ENCODE measurements at places on chromosomes 6 and 20. TPM values are rescaled to one million over a fixed set of nuclear protein-coding genes. Genes with fewer than 3 reads are reported as not detected.

DNA sequence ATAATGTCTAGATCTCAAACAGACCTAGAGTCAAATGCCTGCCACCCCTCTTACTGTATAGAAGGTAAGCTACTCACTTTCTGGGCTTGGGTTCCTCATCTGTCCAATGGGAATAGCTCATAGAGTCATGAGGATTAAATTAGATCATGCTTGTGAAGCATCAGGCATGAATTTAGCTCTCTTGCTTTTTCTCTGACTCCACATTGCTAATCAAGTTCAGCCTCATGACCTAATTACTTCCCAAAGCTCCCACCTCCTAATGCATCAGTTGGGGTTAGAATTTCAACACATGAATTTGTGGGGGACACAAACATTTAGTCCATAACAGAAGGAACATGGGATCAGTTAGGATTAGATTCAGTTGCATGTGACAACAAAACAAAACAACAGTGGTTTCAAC, 4.6 kb upstream of the DDX27 start:
- DNase-seq, result no peak

The CCDC28A gene
- 18.3 TPM for total RNA-seq

The SFTA2 gene
- total RNA-seq, result not detected

- DNase-seq, result no peak
Observed at GRCh38 chr20:63844511-63844991, 13.5 kb upstream of the ZBTB46 start.

DNA sequence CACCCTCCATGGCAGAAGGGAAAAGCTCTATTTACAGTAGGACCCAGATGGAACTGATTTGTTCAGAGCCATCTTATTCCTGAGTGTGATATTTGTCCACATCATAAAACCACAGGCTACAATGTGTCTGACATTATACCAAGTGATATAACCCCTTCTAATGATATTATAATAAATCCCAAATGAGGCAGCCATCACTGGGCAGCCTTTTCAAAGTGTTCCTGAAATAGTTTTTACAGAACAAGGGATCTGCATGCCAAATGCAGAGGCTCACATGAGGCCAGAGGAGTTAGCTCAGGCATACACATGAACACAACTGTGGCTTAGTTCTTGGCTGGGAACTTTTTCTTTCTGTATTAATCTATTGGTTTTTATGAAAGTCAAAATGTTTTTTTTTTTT, 207.7 kb downstream of the MAFB start:
- no peak for DNase-seq

GRCh38 chr6:148186916-148187315, 155.7 kb upstream of the SASH1 start:
- no peak for DNase-seq
